ENCODE measurements at places on chromosomes 3 and 15.

GRCh38 chr3:2148561-2149340 lies 50.1 kb downstream of the CNTN4 start:
- DNase-seq = no peak

- DNase-seq = no peak
Measured at GRCh38 chr3:46853441-46854415, 9.5 kb downstream of the MYL3 start.

GRCh38 chr15:51776952-51777569 lies 25.7 kb downstream of the TMOD2 start:
- peak; percentile 42 for DNase-seq

DNA sequence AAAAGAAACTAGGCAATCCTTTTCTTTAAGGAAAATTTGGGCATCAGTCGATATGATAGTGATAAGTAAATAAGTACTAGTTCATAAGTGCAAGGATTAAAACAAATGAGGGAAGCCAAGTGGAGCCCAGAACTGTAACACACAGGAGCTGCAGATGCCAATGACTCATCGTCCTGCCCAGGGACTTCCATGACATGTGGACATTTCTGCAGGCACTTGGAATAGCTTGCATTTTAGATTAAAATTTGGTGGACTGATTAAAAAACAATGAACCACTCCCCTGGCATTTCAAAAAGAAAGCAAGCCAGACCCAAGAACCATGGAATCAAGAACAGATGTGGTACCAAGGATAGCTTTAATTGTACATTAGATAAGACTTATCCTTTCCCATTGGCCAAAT lies 2.9 kb downstream of the SAMD7 start:
- no peak for DNase-seq

GRCh38 chr3:121496786-121497185 lies 49.0 kb downstream of the POLQ start:
- no peak for DNase-seq

GRCh38 chr3:196903740-196904139 lies 36.0 kb downstream of the SENP5 start:
- no peak for DNase-seq

- no peak for DNase-seq
Measured at GRCh38 chr3:144270100-144270499, 298.5 kb downstream of the DIPK2A start.

GRCh38 chr3:134249296-134249841 lies 1.3 kb downstream of the RYK start:
- DNase-seq = no peak

GRCh38 chr15:28091313-28091712 lies 7.8 kb downstream of the OCA2 start:
- DNase-seq = no peak

DNA sequence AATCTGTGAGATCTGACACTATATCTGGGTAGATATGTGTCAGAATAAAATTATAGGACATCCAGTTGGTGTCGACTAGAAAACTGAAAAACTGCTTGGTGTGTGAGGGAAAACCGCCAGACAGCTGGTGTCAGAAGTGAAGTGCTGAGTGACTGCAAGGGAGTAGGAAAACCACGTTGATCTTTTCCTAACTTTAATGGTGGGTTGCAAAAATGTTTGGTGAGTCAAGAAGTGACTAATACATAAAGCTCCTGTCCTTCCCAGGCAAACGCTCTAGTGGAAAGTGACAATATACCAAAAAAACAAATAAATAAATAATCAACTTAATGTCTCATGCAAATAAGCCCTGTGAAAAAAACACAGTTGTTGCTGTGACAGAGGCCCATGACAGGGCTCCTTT lies 7.3 kb upstream of the CD96 start:
- no peak for DNase-seq

GRCh38 chr3:34808287-34808686 lies 831.0 kb upstream of the ARPP21 start:
- no peak for DNase-seq

DNA sequence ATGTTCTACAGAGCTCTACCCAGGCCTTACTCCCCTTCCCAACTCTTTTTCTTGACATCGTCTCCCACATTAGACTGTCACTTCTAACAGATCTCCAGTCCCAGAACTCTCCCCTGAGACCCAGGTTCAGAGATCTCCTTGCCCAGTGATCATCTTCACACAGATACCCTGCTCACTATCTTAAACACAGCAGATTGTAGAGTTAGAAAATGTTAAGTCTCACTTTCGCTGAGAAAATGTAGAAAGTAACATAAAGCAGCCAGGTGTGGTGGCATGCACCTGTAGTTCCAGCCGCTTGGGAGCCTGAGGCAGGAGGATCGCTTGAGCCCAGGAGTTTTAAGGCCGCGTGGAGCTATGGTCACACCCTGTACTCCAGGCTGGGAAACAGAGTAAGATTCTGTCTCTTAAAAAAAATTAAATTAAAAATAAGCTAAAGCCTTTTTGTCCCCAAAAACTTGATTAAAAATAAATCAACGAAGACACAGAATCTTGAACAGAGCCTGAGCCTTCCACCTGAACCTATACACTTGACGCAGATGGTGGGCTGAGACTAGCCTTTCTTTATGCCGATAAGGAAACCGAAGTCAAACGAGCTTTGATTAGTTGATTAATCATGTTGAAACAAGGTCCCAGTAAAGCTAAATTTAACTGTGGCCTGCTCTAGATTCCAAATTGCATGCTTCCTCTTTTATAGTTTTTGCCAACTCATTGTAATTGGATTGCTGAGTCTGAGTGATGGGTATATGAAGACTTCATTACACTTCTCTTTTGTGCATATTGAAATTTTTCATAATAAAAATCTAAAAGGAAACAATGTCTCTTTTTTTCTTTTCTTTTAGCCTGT lies 31.3 kb upstream of the BLM start:
- DNase-seq = no peak

DNA sequence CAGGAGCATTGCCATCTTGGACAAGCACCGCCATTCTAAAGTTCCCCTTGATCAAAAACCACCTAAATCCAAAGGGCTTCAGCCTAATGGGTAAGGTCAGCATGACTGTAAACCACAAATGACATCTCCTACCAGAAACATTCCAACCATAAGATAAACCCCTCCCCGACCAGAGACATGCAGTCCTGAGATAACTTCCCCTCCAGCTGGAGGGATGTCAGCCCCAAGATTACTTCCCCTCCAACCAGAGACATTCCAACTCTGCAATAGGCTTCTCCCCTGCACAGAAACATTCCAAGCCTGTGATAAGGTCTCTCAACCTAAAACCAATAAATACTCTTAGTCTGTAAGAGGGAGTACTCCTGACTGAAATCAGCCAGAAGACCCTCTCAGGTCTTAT lies 62.7 kb upstream of the DNAJC19 start:
- DNase-seq = no peak

- no peak for DNase-seq
Measured at GRCh38 chr3:70748593-70748992, 436.2 kb upstream of the MDFIC2 start.

GRCh38 chr3:155963570-155963969 lies 93.1 kb downstream of the GMPS start:
- no peak for DNase-seq

- no peak for DNase-seq
Measured at GRCh38 chr3:127779747-127780146, 42.6 kb downstream of the MGLL start.

GRCh38 chr3:186826410-186826975 lies 16.0 kb upstream of the ADIPOQ start:
- no peak for DNase-seq

- no peak for DNase-seq
Measured at GRCh38 chr15:78930577-78931388, 14.1 kb downstream of the CTSH start.

- no peak for DNase-seq
Measured at GRCh38 chr15:58159827-58160386, 21.7 kb downstream of the AQP9 start.

DNA sequence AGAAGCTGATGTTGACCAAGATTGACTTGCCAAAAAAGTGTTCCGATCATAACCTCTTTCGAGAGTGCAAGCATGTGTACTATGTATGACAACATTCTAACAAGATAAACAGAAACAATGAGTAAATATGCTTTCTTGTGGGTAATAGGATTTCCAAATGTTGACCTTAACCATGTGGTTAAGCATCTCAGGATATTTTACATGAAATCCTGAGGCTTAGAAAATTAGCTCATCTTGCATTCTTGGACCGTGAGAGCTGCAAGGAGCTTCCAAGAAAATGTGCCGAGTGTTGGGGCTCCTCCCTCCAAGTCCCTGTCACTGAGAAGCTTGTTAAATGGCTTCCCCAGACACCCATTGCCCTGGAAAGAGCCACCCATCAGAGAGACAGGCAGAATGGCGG lies 50.1 kb downstream of the C3orf20 start:
- DNase-seq = no peak

GRCh38 chr3:122615303-122615702 lies 37.9 kb downstream of the PARP15 start:
- DNase-seq = no peak

- DNase-seq = no peak
Measured at GRCh38 chr3:157248590-157249422, 88.9 kb upstream of the CCNL1 start.
